Karpas-422 (cell line): ENCODE measurements at places on chromosomes 11 and 22.
A peak's percentile ranks its signal among the peaks of the same experiment; 100 is the strongest.

GRCh38 chr11:6203327-6203726 lies 2.0 kb upstream of the C11orf42 start:
- no peak for DNase-seq

- DNase-seq: no peak
Observed at GRCh38 chr11:129999407-129999806, 3.2 kb downstream of the PRDM10 start.

DNA sequence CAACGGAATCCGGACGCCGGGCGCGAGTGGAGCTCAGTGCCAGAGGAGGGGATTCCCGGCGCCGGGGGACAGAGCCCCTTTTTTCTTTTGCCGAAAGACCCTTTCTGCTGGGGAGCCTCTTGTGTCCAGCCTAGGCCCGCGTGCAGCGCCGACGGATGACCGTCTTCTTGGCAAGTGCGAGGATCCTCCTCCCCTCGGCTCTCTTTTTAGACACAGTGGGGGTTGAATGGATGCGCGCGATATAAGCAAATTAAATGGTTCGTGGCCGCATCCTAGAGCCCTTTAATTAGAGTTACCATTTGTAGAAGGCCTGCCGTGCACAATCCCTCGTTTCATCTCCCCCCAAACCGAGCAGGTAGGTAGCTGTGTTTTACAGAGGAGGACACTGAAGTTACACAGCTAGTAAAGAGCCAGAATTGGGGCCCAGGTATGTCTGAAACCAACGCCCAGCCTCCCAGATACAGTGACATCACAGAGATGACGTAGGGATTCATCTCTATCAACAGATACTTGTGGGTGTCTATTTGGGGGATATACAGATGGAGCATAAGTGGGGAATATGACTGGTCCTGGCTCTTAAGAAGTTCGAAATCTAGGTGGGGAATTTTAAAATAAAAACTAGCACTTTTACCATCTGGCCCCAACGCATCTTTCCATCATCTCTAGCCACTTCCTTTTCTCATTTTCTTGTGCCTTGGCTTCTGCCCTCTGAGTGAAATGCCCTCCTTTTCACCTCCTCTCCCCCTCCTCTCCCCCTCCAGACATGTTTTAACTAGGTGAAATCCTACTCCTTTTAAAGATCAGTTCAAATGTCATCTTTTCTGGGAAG lies 875 bp downstream of the TCP11L1 start:
- peak; percentile 93 for DNase-seq

GRCh38 chr22:26245001-26245400 lies 75.7 kb downstream of the SEZ6L start:
- DNase-seq: no peak

GRCh38 chr11:28756977-28757376 lies 648.8 kb downstream of the METTL15 start:
- DNase-seq: no peak

GRCh38 chr11:118171269-118172062 lies 5.0 kb downstream of the SCN2B start:
- DNase-seq: peak; percentile 80

DNA sequence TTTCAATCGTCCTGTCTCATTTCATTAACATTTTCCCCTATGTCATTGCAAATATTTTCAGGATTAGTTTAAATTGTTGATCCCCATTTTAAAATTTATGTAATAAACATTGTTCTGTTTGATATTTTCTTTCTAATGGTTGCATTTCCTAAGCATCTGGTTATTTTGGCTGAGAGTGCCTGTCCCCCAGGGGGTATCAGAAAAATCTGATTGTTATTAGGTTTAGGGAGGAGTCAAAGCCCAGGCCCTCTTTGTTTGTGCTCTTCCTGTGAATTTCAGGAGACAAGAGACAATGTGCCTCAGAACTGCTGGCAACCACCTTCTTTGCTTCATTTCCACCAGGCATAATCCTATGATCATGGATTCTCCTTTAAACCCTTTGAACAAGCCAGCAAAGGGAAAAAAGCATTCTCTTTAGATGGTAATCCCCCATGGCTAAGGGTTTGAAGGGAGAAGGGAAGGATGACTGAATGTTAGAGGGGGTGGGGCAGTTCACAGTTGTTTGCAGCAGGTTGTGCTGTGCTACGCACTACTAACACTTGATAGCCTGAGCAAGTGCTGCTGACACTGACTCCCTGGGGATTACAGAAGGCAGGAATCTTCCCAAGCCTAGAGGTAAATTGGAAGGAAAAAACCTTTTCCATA lies 462.4 kb upstream of the LRRC4C start:
- DNase-seq: no peak

DNA sequence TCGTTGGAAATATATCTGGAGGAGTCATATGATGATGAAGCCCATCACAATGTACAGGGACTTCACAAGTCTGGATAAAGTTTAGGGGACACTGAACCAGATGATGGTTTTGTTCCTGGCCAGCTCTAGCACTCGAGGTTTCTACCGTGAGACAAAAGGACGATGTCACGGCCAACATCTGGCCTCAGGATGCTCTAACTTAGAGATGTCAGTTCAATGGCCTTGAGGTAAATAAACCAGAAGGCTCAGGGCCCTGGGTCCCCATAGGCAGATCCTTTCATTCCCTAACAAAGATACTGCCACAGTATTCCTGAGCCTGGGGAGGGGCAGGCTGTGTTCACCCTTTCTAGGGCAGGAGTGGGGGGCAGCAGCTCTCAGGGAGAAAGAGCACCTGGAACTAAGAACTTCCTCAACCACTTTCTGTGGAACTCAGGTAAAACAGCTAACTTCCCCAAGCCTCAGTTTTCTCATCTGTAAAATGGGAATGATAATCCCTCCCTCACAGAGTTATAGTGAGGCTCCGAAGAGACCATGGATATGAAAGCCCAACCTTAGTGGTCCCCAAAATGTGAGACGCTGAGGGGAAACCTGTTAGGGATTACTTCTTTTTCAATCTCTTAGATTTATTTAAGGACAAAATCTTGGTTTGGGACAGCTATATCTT lies 18.3 kb downstream of the MS4A10 start:
- no peak for DNase-seq

DNA sequence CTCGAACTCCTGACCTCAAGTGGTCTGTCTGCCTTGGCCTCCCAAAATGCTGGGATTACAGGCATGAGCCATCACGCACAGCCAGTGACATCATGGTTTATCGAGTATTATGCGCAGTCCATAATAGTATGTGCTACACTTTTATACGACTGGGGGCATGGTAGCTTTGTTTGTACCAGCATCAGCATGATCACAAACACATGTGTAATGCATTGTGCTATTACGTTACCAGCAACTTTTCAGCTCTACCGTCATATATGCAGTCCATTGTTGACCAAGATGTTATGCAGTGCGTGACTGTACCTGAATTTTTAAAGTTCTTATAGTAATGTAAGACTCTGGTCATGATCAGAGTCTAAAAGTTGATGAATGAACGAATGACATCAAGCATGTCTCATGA lies 67.9 kb downstream of the ZC3H12C start:
- DNase-seq: no peak

- DNase-seq: peak; percentile 92
Observed at GRCh38 chr11:99015634-99016454, 4.9 kb upstream of the CNTN5 start.

DNA sequence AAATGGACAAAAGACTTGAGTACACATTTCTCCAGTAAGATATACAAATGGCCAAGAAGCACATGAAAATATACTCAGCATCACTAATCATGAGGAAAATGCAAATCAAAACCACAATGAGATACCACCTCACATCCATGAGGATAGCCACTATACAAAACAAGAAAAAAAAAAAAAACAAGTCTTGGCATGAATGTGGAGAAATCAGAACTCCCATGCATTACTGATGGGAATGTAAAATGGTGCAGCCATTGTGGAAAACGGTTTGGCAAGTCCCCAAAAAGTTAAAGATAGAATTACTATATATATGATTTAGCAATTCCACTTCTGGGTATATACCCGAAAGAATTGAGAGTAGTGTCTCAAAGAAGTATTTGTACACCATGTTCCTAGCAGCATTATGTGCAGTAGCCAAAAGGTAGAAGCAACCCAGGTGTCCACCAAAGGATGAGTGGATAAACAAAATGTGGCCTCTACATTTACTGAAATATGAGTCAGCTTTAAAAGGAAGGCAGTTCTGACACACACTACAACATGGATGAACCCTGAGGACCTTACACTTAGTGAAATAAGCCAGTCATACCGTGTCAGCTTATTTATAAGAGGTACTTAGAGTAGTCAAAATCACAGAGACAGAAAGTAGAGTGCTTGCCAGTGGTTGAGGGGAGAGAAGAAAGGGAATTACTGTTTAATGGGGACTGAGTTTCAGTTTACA lies 146.3 kb downstream of the WNT7B start:
- DNase-seq: peak; percentile 43

GRCh38 chr11:46431211-46431610 lies 39.6 kb upstream of the CHRM4 start:
- DNase-seq: no peak
